ENCODE measurements at places on chromosomes 7 and 10.

GRCh38 chr7:751826-752225 lies 24.7 kb upstream of the PRKAR1B start:
- DNase-seq: no peak

- DNase-seq: no peak
Observed at GRCh38 chr10:3593611-3594010, 191.4 kb downstream of the KLF6 start.

DNA sequence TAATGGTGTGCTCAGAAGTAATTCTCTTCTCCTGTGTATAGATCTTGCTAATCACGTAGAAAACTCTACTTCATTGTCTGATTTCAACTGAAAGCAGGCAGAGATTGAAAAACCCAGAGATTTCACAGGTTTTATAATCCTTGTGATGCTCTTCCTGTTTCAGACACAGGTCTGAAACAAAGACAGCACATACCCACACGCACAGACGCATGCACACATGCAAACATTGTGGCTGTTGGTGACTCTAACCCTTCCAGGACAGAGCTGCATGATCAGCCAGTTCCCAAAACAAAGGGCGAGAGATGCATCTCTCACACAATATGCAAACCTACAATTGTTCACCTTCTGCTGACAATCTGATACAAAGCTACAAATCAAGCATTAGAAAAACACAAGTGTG lies 11.1 kb upstream of the TFEC start:
- DNase-seq: no peak

DNA sequence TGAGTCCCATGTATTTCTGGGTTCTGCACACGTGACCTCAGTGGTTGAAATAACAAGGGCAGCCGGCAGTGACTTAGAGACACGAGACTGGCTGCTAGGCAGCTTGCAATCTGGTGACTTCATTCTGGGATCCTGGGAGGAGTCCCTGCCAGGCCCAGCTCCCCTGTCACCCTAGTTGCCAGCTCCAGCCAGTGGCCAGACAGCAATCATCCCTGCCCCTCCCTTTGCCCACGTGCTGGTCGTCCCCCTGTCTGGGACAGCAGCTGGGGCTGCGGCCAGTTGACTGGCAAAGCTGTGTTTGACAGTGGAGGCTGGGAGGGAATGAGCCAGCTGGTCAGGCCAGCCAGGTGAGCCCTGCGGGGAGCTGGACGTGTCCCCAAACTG lies 30.0 kb downstream of the ADGRA1 start:
- no peak for DNase-seq
